Occipital lobe (tissue), 3 donors: ENCODE measurements at places on chromosomes 4 and X. TPM values are rescaled to one million over a fixed set of nuclear protein-coding genes. Genes with fewer than 3 reads are reported as not detected.

DNA sequence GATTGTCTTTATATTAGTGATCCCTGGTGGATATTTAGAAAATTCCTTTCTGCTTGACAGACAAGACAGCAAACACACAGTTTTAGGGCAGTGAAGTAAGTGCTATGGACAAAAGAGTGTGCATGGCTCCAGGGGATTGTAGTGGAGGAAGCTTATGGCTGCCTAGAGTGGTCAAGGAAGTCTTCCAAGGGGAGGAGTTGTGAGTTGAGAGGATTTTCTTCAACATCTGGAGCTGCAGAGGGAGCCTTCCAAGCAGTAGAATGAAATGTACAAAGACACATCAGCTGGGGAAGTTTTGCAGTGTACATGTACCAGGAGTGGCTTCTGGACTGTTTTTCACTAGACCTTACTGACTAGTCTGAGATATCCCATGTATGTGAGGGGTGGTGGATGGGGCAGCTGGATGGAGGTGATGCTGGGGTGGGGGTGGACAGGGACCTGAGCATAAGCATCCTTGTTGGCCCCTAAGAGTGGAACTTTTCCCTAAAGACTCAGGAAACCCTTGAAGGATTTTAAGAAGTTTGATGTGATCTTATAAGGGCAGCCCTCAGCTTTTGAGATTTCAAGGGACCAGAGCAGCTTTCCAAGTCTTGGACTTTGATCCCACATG, 160.5 kb upstream of the TAPT1 start:
- no peak for DNase-seq

DNA sequence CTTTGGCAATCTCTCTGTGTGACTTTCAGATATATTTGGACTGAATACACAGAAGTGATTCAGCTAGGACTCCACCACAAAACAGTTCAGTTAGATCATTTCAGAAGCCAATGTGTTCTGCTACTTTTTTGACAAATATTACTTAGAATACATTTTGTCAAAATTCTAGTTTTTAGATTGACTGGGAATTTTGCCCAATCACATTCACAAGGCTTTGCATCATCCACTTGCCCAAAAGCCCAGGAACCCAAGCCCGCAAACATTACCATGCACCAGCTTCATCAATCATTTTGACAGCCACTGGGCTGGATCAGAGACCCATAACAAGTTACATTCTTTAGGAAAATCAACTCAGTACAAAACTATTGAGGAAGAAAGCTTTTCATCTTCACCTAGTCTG, 256.6 kb upstream of the NDST3 start:
- no peak for DNase-seq

- no peak for DNase-seq
Observed at GRCh38 chrX:68163441-68163840, 269.9 kb downstream of the OPHN1 start.

DNA sequence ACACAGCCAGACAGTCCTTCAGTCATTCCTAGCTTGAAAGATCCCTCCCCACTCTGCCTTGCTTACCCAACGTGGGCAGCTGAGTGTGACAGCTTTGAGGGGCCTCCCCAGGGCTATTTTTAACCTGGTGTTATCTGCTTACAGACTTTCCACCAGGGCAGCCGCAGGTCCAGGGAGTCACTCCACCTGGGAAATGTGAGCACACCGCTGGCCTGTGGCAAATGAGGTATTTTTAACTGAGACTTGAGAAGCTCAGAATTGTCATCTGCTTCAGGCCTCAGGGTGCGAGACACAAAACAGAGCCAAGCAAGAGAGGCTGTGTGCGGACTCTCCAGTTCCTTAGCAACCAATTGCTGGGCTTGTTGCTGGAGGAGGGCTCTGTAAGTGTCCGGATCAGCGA, 13.0 kb downstream of the CORIN start:
- no peak for DNase-seq

GRCh38 chrX:24877854-24878650, 137.7 kb downstream of the ARX start:
- DNase-seq: no peak

GRCh38 chr4:150990250-150990649, 24.8 kb downstream of the LRBA start:
- no peak for DNase-seq

DNA sequence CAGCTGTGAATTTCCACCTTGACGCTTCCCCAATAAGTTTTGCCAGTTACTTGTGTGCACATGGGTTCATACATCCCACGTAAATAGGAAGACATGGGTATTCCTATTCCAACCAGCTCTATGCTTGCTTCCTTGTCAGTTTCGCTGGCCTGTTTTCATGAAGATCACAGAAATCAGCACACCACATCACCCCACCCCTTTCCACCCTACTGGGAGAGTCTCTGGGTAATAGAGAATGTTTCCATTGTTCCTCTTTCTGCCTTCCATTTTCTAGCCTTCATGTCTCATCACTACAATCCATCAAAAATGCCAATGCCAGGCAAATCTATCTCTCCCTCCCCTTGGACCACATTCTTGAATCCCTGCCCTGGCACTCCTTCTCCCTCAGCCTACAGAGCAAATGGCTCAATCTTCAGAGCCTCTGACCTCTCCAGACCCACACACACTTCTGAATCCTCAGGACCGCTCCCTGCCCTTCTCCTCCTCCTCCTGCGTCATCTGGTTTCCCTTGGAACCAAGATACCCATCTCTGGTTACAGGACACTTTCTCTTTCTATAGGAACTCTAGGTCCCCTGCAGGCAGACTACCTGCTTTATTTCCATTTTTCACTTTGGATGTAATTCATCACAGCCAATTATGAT, 323.3 kb downstream of the DHX15 start:
- DNase-seq: no peak

DNA sequence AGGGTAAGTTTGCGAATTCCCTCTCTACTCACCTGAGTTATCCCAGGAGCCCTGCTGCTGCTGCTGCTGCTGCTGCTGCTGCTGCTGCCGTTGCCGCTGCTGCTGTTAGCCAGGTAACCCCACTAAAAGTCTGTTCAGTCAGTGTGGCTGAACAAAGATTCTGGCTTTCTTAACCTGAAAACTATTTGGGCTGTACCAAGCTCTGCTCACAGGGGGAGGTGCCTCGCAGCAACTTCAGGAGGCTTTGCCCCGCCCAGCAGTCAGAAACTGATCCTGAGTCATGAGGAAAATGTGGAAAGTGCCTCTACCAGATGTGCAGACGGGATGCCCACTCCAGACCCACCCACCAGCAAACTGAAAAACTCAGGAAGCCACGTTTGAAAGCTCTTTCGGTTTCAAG, at the start of gene CAPN6:
Gene CAPN6 (minus strand): TSS at position 145 of the 400 bp plus-strand sequence. CDS start 6,547 bp downstream, outside the sequence.
- DNase-seq: no peak

- DNase-seq: no peak
Observed at GRCh38 chrX:134469486-134469885, 9.5 kb downstream of the HPRT1 start.

Gene NPNT
- 31.0 TPM for total RNA-seq

Gene RGS12
- total RNA-seq: 68.8 TPM

Gene XAGE2
- total RNA-seq: not detected

Gene MAP7D2
- total RNA-seq: 7.6 TPM

Gene TMEM35A
- total RNA-seq: 66.4 TPM

Gene SRPK3
- 0.16 TPM for total RNA-seq

Gene CRMP1
- 555 TPM for total RNA-seq
